ENCODE measurements at places on chromosomes 6 and 20. TPM values are rescaled to one million over a fixed set of nuclear protein-coding genes. Genes with fewer than 3 reads are reported as not detected.

GRCh38 chr6:3803627-3804468 lies 45.3 kb upstream of the FAM50B start:
- no peak for DNase-seq
- H3K27me3 ChIP-seq: peaks cover 8% of the 10 kb centered on the region
- H3K4me1 ChIP-seq: peaks cover 3% of the 10 kb centered on the region
- H3K27ac ChIP-seq: no peak overlapping the region
- H3K4me3 ChIP-seq: no peak overlapping the region

DNA sequence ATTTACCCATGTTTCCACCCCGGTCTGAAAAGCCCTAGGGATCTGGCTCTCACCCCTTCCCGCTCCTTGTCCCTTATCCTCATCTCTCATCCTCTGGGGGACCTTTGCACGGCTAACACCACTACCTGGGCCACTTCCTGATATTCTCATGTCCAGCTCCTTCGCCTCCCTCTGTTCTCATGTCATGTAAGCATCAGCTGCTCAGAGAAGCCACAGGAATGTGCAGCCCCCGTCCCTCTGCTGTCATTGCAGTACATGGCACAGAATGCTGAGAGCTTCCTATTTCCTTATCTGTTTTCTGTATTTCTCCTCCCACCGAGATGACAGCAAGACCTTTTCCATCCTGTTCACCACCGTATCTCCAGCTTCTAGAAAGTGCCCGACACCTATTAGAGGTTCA lies 102.4 kb downstream of the MTHFD1L start:
- no peak for DNase-seq
- no peak overlapping the region for H3K4me3 ChIP-seq
- H3K4me1 ChIP-seq: no peaks in the 10 kb centered on the region

Gene RIMS1
- not detected for total RNA-seq

GRCh38 chr20:37443596-37443995 lies 77.5 kb upstream of the NNAT start:
- DNase-seq: no peak
- no peaks in the 10 kb centered on the region for H3K36me3 ChIP-seq
- H3K27me3 ChIP-seq: no peaks in the 10 kb centered on the region
- no peak overlapping the region for H3K27ac ChIP-seq
- H3K4me1 ChIP-seq: no peaks in the 10 kb centered on the region

Gene F13A1
- not detected for total RNA-seq
